NCI-H226 (cell line): ENCODE measurements at places on chromosomes 16 and 17.

DNA sequence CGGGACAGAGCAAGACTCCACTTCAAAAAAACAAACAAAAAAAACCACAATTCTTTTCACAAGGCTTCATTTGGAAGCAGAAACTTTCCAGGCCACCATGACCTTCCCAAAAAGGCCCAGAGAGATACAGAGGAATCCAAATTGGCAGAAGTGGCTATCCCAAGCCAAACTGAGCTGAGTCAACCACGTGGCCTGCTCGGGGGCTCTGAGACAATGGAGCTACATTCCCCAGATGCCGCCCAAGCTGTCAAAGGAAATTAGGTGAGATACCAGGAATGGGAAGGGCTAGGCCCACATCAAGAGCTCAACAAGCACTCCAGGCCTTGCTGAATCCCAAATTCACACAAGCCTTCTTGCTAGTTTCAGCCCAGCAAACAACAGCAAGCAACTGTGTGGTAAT, 5.7 kb upstream of the EXOSC6 start:
- no peak for DNase-seq

GRCh38 chr17:55722742-55723487, at the start of gene TMEM100:
TSS of gene TMEM100 (minus strand) at chr17:55722864. CDS start at chr17:55721070, 1,794 bp downstream.
- no peak for DNase-seq

GRCh38 chr17:56020369-56020768, 132.9 kb upstream of the ANKFN1 start:
- no peak for DNase-seq

GRCh38 chr17:61411261-61412142, 11.9 kb downstream of the TBX2 start:
- no peak for DNase-seq

GRCh38 chr16:72244853-72245252, 72.9 kb upstream of the PMFBP1 start:
- DNase-seq, result no peak

GRCh38 chr17:36459601-36460000, 26.9 kb upstream of the ZNHIT3 start:
- no peak for DNase-seq
